Neural crest cell (in vitro differentiated cells): ENCODE measurements at places on chromosomes 7 and 10.

DNA sequence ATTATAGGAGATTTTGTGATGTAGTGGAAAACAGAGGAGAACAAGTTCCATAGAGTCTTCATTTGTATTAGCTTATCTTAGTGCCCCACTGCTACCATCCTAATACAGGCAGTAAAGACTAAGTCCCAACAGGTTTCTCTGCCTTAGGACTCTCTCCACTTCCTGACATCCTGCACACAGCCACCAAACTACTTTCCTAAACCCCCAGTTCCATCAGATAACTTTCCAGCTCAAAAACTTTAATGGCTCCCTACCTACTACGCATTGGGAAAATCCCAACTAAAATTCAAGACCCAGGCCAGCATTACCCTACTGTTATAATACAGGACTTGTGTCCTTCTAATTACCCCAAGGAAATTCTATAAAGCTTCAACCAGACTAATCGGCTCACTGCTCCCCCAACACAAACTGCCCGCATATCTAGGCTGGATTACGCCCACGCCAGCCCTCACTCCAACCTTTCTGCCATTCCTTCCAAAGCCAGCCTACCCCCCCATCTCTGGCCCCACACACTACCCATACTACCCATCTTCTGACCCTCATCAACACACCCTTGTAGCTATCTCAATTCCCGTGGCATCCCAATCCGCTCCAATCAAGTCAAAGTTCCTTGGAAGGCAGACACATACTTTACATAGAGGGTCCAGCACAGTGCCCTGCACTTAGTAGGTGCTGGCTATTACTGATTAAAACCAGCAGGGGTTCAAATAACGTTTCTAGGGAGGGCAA is 1.4 kb downstream of the IDE start:
- no peak for DNase-seq

DNA sequence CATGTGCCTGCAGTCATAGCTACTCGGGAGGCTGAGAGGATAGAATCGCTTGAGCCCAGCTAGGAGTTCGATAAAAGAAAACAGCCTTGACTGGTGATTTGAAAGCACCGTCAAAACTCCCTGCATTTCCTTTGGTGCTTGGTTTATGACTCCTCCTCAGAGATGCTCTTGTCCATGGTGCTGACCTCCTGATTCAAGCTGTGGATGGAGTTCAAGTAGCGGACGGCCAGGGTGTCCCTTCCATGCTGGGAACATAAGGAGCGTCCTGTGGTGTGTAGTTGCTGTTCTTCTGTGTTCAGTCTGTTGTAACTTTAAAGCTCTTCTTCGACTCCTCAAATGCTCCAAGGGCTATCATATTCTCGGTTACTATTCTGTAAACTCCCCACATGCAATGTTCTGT is 382.5 kb upstream of the KIAA1217 start:
- peak; percentile 43 for DNase-seq

GRCh38 chr10:104966563-104967297 is 325.6 kb downstream of the SORCS3 start:
- no peak for DNase-seq

DNA sequence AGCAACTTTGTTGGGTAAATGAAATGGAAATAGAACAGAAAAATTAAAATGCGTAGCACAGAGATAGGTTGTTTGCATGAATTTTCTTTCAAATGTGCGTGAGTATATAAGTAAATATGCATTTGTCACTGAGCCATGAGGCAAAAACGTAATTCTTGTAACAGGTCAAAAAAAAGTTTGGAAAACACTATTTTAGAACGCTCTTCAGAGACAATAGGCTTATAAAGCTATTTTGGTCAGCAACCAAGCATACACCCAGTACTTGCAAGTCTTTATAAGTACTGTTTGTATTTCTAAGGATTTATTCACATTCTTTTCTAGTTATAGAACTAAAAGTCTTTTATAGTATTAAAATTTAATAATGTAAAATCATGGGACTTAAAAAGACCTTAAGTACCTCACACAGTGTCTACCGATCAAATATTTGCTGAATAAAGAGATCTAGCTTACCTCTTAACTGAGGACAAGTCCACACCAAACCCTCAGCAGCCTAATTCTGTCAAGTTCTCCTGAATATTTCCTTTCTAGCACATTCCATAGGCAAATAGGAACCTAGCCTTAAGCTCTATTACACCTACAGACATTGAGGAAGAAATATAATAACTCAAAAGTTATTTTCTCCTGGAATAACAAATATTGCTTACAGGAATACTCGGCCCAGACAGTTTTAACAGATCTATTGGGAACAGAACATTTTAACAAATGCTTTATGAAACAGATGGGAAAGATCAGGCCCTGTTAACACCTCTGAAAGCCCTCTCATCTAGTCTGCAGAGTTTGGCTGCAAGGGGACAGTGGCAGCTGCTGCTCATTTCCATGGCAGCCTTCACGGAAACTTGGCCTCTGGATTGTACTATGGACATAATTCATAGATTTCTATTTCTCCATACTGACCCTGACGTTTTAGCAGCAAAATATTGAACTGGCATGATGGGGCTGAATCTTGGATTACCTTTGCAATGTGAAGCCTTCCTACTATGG is 8.8 kb downstream of the CRPPA start:
- DNase-seq: no peak
